Muscle of back (tissue), 13 donors: ENCODE measurements at places on chromosomes 3 and 15.

DNA sequence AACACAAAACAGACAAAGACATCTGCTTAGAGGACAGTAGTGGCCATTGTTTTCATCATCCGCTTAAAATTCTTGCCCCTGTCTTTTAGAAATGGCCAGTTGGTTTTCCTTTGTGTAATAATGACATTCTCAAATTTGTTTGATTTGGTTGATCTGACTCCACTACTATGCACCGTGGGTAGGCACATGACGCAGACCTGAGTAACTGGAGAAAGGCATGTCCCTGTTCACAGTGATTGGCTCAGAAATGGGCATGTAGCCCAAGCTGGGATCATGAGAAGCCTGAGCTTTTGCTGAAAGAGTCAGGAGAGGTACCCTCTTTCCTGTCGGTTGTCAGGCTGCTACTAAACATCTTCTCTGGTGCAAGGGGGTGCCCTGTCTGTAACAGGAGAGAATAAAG is 36.6 kb upstream of the MAGI1 start:
- DNase-seq = no peak

GRCh38 chr15:47890397-47891150 is 173.3 kb downstream of the SEMA6D start:
- no peak for DNase-seq

GRCh38 chr15:88912500-88912921 is 668 bp downstream of the MFGE8 start:
- DNase-seq = no peak

DNA sequence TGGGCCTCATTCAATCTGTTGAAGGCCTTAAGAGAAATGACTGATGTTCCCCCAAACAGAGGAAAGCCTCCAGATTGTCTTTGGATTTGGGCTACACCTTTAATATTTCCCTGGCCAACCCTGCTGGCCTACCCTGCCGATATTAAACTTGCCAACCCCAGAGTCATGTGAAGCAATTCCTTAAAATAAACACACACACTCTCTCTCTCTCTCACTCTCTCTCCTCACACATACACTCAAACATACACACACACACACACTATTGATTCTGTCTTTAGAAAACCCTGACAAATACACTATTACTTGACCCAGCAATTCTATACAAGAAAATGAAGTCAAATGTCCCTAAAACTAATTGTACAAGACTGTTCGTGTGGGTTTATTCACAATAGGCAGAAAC is 109.9 kb upstream of the ST8SIA2 start:
- no peak for DNase-seq

DNA sequence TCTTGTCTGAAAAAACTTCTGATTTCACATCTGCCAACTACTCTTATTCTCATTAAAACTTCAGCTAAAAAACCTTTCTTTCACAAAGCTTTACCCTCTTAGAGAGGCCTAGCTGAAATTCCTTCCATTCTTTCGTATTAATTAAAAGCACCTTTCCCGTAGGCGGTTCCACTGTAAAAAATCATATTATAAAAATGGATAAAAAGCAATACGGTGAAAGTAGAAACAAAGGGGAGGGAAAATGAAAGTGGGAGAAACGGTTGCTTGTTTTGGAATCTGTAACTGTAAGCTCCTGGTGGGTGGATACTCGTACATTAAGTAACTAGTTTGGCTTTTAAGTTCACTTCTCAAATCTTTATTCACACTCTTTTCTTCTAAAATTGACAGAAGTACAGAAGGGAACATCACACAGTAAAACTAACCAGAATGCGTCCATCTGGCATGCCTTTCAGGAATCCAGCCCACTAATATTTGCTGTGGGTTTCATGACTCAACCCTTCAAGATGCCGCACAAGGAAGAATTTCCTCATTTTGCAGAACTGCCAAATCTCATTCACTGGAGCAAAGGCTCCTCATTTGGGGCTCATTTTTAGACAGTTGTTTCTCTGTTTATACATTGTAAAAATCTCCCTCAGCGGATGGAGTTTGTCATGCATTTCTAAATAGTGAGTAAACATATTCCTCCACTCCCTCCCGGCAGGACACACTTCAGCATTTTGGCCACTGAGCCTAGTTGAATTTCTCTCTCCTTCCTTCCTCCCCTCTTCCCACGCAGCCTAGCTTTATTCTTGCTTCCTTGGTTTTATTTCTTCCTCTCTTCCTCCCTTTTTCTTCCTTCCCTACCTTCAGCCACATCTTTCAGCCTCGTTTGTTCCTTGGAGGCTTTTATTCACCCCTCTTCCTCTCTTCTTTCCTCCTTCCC is 419.5 kb upstream of the NAALADL2 start:
- peak; percentile 95 for DNase-seq

- DNase-seq = peak; percentile 34
These were observed 59.2 kb downstream of the TMOD3 start for GRCh38 chr15:51888593-51889195.

- no peak for DNase-seq
These were observed 124.6 kb downstream of the FOXB1 start for GRCh38 chr15:60128710-60129109.

- DNase-seq = no peak
These were observed 155.3 kb downstream of the ATP10A start for GRCh38 chr15:25707656-25708365.

DNA sequence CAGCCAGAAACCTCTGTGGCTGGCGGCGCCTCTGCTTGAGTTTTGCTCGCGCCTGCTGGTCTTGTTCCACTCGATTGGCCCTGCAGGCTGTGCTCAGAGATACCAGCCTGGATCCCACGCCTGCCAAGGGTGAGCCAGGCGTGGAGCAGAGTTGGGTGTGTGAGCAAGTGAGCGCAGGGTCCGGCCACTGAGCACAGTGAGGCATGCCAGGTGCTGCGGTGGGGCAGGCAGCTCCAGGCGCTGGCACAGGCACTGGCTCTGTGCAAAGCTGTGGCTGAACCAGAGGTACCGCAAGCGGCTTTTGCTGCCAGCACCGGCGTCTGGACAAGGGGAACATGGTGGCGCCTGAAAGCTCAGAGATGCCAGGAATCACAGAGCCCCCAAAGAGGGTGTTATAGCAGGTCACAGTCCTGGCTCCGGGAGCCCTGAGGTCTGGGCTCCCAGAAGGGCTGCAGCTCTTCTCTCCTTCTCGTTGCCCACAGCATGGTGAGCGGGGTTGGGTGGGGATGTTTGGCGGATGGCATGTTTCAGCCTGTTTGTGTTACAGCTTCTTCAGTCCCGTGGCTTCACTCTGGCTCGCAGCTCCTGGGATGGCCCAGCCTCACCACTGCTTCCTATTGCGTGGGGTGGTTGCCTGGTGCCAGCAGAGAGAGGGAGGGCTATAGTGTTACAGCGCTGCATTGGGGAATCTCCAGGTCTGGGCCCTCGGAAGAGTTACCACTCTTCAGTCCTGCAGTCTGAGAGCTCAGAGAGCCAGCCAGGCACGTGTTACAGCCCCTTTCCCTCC is 73.9 kb downstream of the NR1D2 start:
- no peak for DNase-seq

GRCh38 chr15:60772395-60773120 is 293.6 kb upstream of the ICE2 start:
- no peak for DNase-seq

GRCh38 chr3:44337248-44337785 is 1.2 kb upstream of the TCAIM start:
- DNase-seq = no peak

DNA sequence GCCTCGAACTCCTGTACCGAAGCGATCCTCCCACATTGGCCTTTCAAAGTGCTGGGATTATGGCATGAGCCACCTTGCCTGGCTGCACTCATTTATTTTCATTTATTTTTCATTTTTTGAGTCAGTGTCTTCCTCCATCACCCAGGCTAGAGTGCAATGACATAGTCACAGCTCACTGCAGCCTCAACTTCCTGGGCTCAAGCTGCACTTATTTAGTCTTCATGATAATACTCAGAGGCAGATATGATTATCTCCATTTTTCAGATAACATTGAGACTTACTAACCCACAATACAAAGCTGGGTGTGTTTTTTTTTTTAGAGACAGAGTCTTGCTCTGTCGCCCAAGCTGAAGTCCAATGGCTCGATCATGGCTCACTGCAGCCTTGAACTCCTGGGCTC is 10.0 kb downstream of the PRKCI start:
- DNase-seq = no peak

DNA sequence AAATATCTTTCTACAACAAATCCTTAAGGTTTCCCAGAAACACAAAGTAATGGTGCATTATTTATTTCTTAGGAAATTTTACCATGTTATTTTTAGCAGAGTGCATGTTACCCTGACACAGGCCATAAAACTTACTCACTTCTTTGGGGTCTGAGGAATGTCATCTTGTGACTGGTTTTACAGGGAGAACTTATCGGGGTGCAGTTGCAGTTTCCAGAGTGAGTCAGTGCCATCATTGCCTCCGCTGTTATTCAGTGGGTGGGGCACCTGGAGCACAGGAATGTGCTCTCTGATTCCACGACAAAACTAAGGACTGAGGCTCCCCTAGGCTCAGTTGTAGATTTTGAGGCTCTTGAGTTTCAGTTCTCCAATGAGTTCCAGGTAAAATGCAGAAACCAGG is 11.1 kb upstream of the GREM1 start:
- DNase-seq = peak; percentile 63

GRCh38 chr15:60509470-60509869 is 30.5 kb upstream of the ICE2 start:
- no peak for DNase-seq

- peak; percentile 64 for DNase-seq
These were observed 30.6 kb upstream of the SLC6A6 start for GRCh38 chr3:14371573-14372474.

GRCh38 chr15:40084650-40085049 is 24.0 kb downstream of the BMF start:
- DNase-seq = no peak

GRCh38 chr3:156681002-156681401 is 6.6 kb downstream of the TIPARP start:
- peak; percentile 66 for DNase-seq

- DNase-seq = peak; percentile 91
These were observed at the start of gene SNX33 for GRCh38 chr15:75647370-75648155. Gene SNX33, plus strand, starts transcription at chr15:75647912. Its CDS starts 1,191 bp downstream, at chr15:75649103.

DNA sequence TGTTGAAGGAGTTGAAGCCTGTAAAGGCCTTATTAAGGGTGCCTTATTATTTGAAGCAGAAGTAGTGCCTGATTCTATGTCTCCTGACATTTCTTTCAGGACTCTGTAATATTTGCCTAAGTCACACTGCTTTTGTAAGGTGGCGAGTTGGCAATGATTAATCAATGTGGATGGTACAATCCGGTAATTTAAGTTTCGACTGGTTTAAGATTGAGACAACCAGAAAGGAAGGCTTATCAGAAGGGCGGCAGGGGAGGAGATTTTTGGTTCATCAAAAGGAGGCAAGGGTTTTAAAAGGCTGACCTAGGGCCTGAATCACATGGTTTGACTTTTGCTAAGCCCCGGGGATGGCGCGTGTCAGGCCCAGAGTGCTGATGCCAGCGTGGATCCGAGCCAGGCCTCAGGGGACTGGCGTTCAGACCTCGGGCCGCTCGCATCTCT is 830 bp upstream of the RNF13 start:
- DNase-seq = no peak

DNA sequence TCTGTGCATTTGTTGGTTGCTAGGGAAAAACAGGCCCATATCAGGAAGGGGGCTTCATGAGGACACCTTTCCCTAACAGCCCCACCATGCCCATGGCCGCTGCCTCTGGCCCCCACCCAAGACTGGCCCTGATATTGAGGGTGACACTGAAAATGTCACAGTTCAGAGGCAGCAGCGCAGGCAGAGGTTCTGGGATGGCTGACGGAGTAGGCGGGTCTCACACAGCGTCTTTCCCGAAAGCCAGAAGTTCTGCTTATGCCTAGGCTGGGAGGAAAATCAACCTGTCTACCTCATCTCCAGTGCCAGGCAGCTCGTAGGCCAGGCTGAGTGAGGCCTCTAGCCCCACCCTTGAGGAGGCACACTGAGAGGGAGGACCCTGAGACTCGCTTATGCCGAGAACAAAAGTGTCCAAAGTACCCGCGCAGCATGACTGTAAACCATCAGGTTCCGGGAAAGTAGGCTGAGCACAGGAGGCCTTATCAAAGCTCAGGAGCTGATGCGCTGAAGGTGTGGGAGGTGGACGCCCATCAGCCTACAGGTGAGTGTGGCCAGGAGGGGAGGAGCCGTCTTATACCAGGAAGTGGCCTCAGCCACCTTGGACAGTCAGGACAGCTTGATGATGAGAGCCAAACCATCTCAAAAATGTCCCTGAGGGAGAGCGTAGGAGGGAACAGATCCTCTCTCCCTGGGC is 27.5 kb downstream of the GRAMD2A start:
- DNase-seq = no peak

DNA sequence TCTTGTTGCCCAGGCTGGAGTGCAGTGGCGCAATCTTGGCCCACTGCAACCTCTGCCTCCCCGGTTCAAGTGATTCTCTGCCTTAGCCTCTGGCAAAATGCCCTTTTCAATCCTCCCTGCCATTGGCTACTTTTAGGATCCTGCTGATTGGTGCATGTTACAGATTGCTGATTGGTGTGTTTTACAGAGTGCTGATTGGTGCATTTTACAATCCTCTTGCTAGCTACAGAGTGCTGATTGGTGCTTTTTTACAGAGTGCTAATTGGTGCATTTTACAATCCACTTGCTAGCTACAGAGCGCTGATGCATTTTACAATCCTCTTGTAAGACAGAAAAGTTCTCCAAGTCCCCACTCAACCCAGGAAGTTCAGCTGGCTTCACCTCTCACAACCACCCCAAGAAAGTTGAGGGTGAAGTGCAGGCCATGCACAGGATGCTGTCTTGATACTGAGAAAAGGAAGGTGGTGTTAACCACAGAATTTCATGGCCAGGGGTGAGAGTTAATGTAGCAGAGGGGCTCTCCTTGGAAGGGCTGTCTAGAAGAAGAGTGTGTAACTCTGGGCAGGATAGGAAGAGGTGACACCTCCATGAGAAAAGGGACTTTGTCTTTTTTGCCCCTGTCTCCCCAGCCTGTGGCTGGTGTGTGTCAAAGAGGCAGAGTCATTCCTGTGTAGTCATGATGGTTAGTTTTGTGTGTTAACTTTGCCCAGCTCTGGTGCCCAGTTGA is 145.9 kb downstream of the APBA2 start:
- no peak for DNase-seq

- DNase-seq = no peak
These were observed 32.2 kb upstream of the LRTM1 start for GRCh38 chr3:54960082-54960481.

DNA sequence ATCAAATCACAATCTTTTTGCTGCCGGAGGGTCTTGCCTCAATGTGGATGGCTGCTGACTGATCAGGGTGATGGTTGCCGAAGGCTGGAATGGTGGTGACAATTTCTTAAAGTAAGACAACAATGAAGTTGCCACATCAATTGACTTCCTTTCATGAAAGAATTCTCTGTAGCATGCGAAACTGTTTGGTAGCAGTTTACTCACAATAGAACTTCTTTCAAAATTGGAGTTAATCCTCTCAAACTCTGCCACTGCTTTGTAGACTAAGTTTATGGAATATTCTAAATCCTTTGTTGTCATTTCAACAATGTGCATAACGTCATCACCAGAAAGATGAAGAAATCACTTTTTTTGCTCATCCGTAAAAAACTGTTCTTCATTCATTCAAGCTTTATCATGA is 65.8 kb downstream of the B3GNT5 start:
- DNase-seq = no peak

- peak; percentile 82 for DNase-seq
These were observed 54.2 kb downstream of the FLNB start for GRCh38 chr3:58062472-58062871.
